Mesothelial cell of epicardium (in vitro differentiated cells): ENCODE measurements at places on chromosomes 3 and 15. TPM values are rescaled to one million over a fixed set of nuclear protein-coding genes. Genes with fewer than 3 reads are reported as not detected.

- H3K27ac ChIP-seq, result no peak overlapping the region
- H3K36me3 ChIP-seq, result peaks cover 15% of the 10 kb centered on the region
- no peak for DNase-seq
- H3K27me3 ChIP-seq, result no peaks in the 10 kb centered on the region
Observed at GRCh38 chr3:112097378-112097777, 11.2 kb downstream of the C3orf52 start.

DNA sequence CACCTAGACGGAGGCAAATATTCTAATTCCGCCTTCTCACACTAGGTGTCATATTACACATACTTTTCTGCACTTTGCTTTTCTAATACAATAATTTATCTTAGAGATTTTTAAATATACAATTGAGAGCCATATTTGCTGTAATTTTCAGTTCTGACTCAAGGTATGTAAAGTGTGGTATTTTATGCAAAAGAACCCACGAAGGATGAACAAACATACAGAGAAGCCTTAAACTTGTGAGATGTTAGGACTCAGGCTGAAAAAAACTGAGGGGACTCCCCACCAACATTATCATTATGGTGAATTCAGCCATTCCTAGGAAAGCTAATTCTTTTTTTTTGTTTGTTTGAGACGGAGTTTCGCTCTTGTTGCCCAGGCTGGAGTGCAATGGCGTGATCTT is 9.6 kb downstream of the ZBTB11 start:
- no peak for DNase-seq
- H3K4me3 ChIP-seq, result no peak overlapping the region
- no peaks in the 10 kb centered on the region for H3K4me1 ChIP-seq
- H3K36me3 ChIP-seq, result peaks cover 42% of the 10 kb centered on the region
- no peaks in the 10 kb centered on the region for H3K27me3 ChIP-seq

DNA sequence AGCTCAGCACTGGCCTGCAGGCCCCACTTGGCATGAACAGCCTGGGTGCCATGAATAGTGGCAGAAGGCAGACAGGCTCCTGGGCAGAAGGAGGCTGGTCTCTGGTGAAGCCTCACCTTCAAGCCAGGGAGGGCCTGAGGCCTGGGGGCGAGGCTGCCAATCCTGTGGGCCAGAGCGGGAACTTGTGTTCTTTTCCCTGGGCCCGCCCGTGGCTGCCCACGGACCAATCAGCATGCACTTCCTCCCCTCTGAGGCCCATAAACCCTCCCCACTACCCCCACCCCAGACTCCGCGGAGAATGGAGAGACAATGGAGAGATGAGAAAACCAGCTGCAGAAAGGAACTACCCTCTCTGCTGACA is 283.8 kb upstream of the ROBO1 start:
- H3K27me3 ChIP-seq, result peaks cover 6% of the 10 kb centered on the region
- no peak for DNase-seq
- no peak overlapping the region for H3K4me3 ChIP-seq
- H3K4me1 ChIP-seq, result no peaks in the 10 kb centered on the region
- no peak overlapping the region for H3K27ac ChIP-seq

GRCh38 chr3:190258634-190259033 is 63.6 kb downstream of the CLDN1 start:
- no peak overlapping the region for H3K27ac ChIP-seq
- H3K27me3 ChIP-seq, result no peaks in the 10 kb centered on the region
- DNase-seq, result no peak
- no peaks in the 10 kb centered on the region for H3K36me3 ChIP-seq

Gene NT5DC2
- total RNA-seq, result 256 to 266 TPM (median 266 TPM) in 3 replicates

Gene C15orf62
- 0.44 to 0.47 TPM (median 0.45 TPM) in 3 replicates for total RNA-seq

DNA sequence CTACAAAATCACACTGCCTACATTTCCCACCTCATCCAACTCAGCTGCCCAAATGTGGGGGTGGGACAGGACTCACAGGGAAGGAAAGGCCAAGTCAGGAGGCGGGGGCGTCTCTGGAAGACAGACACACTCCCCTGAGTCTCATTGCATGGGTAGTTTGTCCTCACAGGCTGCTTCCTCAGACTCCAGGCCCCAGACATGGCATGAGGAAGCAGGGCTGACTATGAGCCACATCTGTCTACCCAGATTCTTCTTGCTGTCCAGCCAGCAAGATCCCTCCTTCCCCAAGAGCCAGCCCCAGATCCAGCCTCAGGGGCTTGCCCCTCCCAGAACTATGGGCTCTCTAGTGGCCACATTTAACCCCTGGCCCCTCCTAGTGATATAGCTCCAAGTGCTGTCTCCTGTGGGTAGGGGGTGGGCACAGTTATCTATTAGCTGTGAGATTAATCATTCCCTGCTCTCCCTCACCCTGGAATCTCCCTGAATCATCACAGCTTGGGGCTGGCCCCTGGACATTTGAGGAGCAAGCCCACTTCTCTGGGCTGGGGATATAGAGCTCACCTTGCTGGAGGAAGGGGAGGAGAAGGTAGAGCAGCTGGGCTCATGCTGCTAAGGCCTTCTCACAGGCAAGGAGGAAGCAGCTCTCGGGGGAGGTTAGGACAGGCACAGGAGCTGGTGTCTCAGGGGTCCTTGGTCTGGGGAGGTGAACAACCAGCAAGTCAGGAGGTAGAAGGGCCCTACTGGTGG is 2.1 kb upstream of the CCDC33 start:
- H3K36me3 ChIP-seq, result no peaks in the 10 kb centered on the region
- DNase-seq, result no peak
- no peak overlapping the region for H3K27ac ChIP-seq

DNA sequence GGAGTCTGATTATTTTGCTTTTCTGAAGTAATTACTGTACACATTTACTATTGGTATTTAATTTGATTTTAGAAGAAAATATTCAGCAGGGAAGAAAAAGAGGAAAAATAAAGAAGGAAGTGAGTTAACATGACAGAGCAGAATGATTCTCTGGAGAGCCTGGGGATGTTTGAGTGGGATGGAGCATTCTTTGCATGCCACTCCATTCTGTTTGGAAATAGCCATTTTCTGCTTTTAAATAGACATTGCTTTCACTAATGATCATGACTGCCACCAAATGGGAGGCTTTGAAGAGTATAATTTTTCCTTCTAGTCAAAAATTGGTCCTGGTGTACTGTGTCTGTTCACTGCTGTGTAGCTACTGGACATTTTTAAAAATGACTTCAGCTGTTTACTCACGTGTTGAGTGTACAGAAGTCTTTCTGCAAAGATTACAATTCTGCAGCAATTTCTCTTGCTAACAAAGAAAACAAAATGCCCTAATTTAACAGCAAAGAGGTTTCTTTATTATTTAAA is 196.1 kb downstream of the RYR3 start:
- no peak overlapping the region for H3K4me3 ChIP-seq
- peaks cover 9% of the 10 kb centered on the region for H3K4me1 ChIP-seq
- no peaks in the 10 kb centered on the region for H3K36me3 ChIP-seq
- no peak for DNase-seq
- H3K27me3 ChIP-seq, result peaks cover 2% of the 10 kb centered on the region

DNA sequence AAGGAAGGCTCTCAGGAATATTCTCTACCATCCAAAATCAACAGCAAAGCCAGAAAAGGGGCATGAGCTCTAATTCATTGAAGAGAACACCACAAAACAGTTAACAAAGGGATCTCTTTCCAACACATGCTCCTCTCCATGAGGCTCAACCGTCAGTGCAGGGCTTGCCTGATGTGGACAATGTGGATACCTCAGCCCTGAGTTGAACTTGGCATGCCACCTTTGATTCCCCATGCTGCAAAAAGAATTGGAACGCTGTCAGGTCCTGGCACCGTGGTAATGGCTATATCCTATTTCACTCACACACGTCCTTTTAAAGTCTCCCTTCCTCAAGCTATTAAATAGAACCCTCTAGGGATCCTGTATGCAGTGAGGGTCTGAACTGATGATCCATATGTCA is 30.7 kb upstream of the IP6K2 start:
- peaks cover 10% of the 10 kb centered on the region for H3K36me3 ChIP-seq
- no peak overlapping the region for H3K27ac ChIP-seq
- no peak for DNase-seq

Gene ROPN1B
- not detected in 3 replicates for total RNA-seq

GRCh38 chr3:111035902-111036301 is 35.7 kb upstream of the NECTIN3 start:
- DNase-seq, result no peak
- H3K27ac ChIP-seq, result no peak overlapping the region
- peaks cover 7% of the 10 kb centered on the region for H3K36me3 ChIP-seq
- no peaks in the 10 kb centered on the region for H3K27me3 ChIP-seq
